ENCODE measurements at places on chromosomes 11 and 22.

DNA sequence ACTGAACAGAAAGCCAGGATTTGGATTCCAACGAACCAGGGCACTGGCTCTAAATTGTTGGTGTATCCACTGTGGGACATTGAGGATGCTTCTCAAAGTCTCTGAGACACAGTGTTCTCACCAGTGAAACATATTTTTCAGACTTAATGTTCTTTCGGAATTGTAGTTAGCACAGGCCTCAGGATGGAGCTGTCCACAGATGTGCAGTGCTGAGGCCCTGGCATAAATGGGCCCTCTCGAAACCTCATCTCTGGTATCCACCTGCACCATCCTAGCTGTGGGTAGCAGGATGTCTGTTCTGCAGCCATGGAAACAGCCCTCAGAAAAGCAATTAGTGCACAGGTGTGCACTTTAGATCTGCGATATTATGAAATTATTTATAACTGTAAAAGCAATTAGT, 656.8 kb downstream of the TBC1D22A start:
- DNase-seq = no peak

DNA sequence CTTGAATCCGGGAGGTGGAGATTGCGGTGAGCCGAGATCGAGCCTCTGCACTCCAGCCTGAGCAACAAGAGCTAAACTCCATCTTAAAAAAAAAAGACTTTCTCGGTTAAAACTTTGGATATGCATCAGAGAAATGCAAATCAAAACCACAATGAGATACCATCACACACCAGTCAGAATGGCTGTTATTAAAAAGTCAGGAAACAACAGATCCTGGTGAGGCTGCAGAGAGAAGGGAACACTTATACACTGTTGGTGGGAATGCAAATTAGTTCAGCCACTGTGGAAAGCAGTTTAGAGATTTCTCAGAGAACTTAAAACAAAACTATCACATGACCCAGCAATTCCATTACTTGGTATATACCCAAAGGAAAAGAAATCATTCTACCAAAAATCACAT, 619.4 kb upstream of the KIRREL3 start:
- DNase-seq = no peak

DNA sequence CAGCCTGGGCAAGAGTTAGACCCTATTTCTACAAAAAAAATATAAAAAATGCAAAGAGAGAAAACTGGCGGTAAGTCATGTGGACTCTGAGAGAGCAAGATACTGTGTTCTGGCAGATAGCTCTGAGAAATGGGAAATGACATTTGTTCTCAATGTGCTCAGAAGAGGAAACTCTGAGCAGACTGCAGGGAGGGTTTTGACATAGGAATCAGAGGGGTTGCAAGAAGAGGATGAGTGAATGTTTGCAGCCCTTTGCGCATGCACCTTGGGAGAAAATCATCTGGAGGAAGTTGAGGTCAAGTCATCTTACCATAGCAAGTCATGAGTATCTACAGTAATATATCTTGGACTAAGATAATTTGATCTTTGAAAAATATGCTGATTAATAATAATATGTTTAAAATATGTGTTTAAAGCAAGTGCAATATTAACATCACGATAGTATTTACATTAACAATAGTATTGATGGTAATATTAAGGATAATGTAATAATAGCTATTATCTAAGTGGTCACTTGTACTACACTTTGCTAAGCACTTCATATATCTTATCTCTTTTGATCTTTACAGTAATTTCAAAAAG, 2.6 kb downstream of the ACER3 start:
- DNase-seq = no peak

DNA sequence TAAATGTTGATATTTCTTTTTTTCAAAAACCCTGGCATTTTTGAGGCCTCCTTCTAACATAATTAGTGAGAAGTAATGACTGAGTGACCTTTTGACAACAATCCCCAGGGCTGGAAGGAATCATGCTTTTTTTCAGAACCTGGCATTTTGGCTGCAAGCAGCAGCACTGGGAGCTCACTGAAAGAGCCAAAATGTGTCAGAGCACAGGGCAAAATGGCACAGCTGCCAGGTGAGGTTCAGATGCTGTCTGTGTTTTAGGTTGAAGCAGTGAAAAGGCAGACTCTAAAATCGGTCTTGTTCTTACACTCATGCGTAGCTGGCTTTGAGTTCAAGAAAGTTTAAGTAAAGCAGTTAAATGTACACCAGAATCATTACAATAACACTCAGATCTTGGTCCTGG, 1063.8 kb downstream of the DLG2 start:
- no peak for DNase-seq

- DNase-seq = no peak
Observed at GRCh38 chr11:12206529-12206928, 96.1 kb downstream of the MICAL2 start.
